ENCODE measurements at places on chromosomes 5 and 9. TPM values are rescaled to one million over a fixed set of nuclear protein-coding genes. Genes with fewer than 3 reads are reported as not detected.

The HAND1 gene
- not detected for total RNA-seq

The FOXD4 gene
- total RNA-seq: 0.26 TPM

The PPP6C gene
- total RNA-seq: 12.7 TPM

The FRMD3 gene
- total RNA-seq: 0.66 TPM

The SLC22A4 gene
- total RNA-seq: 4.1 TPM

The CARD9 gene
- 1.0 TPM for total RNA-seq

The UNC5A gene
- total RNA-seq: not detected
